Stimulated activated CD8-positive, alpha-beta memory T cell treated with anti-CD3 and anti-CD28 coated beads, Interleukin-4, amount 100 ng/mL, for 1 hour (primary cell): ENCODE measurements at places on chromosomes 1 and 21.

DNA sequence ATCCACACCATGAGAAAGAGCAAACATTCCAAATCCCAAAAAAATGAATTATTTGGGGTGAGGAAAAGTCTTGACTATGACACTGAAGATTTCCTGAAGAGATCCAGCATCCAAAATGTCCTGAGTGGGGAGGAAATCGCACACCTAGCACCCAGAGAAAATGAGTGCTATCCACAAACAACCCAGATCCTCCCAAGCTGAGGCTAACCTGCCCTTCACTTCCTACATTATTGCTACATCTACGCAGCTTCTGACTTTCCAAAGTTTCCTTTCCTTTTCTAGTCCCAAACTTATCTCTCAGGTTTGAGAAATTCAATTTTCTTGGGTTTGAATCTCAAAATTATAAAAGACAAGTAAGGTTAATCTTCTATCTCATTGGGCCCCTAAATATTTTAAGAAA lies 906 bp upstream of the RGS13 start:
- DNase-seq = no peak

DNA sequence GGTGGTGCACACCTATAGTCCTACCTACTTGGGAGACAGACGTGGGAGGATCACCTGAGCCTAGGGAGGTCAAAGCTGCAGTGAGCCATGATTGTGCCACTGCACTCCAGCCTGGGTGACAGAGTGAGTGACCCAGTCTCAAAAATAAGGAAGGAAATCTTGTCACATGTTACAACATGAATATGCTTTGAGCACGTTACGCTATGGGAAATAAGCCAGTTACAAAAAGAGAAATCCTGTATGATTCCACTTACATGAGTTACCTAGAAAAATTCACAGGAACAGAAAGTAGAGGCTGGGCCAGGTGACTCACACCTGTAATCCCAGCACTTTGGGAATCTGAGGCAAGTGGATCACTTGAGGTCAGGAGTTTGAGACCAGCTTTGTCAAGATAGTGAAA lies 6.7 kb upstream of the PADI6 start:
- DNase-seq = no peak

DNA sequence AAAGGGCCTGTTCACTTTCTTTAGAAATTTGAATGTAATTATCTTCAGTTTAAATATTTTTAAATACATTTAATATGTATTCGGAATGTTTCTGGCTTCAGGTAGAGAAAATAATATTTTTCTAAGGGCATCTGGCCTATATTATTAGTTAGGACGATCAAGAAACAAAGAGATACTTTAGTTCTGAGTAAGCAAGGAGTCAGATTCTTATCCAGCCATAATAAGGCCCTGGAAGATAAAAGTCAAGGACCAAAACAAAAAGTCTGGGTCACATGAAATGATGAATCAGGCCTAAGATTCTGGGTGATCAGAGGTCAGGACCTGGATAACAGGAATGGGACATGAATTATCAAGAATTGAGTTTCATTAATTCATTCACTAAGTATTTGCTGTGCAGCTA lies 6.3 kb downstream of the PHC2 start:
- no peak for DNase-seq

- no peak for DNase-seq
Measured at GRCh38 chr1:40795811-40796586, 12.4 kb downstream of the KCNQ4 start.

- DNase-seq = no peak
Measured at GRCh38 chr1:231554969-231555368, 26.5 kb downstream of the TSNAX start.

GRCh38 chr21:35510957-35511695 lies 462.0 kb upstream of the RUNX1 start:
- no peak for DNase-seq

GRCh38 chr1:7971024-7971423 lies 9.5 kb downstream of the PARK7 start:
- no peak for DNase-seq

DNA sequence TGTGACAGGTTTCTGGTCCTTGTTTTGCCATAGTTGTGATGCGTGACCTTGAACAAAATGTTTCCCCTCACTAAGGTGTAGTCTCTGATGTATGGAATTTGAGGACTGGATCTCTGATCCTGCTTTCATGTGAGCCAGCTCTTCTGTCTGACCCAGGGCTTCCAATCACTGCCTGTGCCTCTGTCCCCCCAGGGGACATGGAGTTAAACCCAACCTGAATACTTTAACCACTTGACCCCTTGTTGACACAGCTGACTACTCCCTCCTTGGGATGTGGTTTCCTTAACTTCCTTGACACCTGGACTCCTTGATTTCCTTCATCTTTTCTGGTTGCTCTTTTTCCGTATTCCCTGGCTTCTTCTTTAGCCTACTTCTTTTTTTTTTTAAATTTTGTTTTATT lies 36.0 kb upstream of the SSBP3 start:
- no peak for DNase-seq

DNA sequence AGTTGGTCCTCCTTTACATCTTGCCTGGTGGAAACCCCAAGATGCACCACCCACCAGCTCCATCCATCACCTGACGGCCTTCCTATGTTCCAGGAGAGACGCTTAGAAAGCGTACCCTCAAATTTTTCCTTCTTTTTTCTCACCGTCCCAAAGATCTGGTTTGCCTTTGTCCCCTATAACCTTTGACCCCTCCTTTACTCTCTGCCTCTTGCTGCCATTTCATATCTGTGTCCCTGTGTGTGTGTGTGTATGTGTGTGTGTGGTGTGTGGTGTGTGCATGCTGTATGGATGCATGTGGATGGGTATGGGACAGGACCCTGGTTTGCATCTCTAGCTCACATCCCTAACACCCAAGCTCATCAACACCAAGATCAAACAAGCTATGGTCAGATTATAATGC lies 22.2 kb upstream of the IPO9 start:
- DNase-seq = no peak

- DNase-seq = no peak
Measured at GRCh38 chr1:76866566-76866965, 714 bp upstream of the ST6GALNAC5 start.

GRCh38 chr1:103461161-103462105 lies 64.1 kb upstream of the RNPC3 start:
- DNase-seq = no peak

- DNase-seq = no peak
Measured at GRCh38 chr21:29064850-29065481, 8.5 kb downstream of the CCT8 start.

GRCh38 chr1:53715478-53715877 lies 23.5 kb downstream of the GLIS1 start:
- DNase-seq = no peak

GRCh38 chr1:44553127-44553758 lies 121.0 kb downstream of the TMEM53 start:
- DNase-seq = no peak

- DNase-seq = no peak
Measured at GRCh38 chr1:76379506-76379905, 305.0 kb downstream of the ST6GALNAC3 start.

- no peak for DNase-seq
Measured at GRCh38 chr1:214022229-214022791, 34.5 kb downstream of the PROX1 start.

DNA sequence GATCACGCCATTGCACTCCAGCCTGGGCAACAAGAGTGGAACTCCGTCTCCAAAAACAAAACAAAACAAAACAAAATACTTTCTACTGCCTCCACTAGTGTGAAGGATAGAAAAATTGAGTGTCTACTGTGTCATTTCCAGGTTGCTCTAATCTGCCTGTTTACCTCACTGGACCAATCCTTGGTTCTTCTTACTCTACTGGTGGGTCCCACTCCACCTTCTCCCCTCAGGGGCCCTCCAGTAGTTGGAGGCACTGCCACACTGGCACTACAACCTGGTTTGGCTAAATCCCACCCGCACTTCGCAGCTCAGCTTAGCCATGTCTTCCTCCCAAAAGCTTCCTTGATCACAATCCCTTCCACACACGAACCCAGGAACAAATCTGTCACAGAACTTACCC lies 2.7 kb downstream of the TAF5L start:
- DNase-seq = no peak

DNA sequence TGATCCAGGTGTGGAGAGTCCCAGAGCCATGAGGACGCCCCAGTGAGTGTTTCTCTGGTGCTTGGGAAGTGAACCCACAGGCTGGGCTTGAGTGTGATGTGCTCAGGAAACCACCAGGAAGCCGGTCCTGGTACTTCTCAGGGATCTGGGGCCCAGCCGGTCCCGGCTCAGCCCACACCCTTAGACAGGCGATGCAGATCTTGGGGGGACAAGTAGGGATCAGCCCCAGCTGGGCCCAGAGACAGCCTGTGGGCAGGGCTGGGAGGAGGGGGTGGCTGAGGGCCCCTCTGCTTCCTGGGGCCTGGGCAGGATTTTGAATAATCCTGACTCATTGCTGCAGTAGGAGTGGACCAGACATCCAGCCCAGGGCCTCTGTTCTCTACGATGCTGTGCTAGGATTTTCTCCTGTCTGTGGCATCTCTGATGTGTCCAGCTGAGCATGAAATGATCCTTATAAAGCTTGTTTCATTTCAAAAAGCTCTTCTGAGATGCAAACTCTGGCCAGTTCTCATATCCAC lies 698.0 kb downstream of the PTPRU start:
- DNase-seq = no peak

DNA sequence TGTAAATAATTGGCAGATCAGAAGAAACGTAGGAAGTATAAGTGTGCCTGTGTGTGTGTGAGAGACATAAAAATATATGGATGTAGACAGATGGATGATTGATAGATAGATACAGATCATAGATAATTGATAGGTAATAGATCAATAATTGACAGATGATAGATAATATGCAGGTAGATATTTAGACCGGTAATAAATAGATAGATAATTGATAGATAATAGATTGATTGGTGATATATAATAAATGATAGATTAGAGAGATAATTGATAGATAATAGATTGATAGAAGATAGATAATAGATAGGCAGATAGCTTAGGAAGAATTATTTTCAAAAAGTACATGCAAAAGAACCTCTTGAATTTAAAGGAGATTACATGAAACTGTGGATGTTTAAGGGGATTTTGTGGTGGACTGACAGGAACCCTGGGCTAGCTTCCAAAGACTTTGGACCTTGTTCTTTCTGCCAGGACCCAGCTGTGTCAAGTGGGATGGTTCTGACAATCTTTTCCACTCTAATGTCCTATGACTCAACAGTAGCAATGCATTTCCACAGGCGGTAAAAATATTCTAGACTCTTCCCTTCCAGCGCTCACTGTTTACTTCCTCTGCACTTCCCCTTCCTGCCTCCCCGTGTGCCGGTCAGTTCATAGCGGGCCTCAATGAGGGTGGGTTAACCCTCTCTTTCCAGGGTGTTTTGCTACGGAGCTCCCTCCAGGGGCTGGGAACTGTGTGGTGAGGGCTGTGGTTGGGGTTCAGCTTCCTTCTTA lies 39.4 kb downstream of the KCNJ15 start:
- DNase-seq = no peak

GRCh38 chr1:212959266-212960220 lies 9.2 kb downstream of the VASH2 start:
- no peak for DNase-seq

DNA sequence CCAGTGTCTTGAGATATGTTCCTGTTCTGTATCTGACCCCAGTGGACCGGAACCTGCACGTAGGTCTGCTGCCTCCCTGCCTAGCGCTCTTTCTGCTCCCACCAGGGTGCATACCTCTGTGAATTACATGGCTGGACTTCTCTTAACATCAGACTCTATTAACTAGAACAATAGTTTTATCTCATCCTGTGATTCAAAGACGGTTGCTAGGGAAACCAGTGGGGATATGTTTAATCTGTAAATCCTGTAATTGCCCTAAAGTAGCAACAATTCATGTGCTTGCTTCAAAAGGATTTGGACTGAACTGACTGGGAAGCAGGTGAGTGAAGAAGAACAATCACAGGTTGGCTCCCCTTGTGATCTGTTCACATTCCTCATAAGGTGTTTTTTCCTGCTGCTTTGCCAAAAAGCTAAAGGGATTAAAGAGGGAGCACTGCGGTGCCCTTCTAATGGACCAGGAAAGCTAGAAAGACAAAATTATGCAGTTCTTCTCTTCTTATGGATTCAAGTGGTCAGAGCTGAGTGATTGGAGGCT lies 52.7 kb upstream of the DIRAS3 start:
- no peak for DNase-seq

- no peak for DNase-seq
Measured at GRCh38 chr1:222792744-222793143, 22.1 kb upstream of the DISP1 start.

DNA sequence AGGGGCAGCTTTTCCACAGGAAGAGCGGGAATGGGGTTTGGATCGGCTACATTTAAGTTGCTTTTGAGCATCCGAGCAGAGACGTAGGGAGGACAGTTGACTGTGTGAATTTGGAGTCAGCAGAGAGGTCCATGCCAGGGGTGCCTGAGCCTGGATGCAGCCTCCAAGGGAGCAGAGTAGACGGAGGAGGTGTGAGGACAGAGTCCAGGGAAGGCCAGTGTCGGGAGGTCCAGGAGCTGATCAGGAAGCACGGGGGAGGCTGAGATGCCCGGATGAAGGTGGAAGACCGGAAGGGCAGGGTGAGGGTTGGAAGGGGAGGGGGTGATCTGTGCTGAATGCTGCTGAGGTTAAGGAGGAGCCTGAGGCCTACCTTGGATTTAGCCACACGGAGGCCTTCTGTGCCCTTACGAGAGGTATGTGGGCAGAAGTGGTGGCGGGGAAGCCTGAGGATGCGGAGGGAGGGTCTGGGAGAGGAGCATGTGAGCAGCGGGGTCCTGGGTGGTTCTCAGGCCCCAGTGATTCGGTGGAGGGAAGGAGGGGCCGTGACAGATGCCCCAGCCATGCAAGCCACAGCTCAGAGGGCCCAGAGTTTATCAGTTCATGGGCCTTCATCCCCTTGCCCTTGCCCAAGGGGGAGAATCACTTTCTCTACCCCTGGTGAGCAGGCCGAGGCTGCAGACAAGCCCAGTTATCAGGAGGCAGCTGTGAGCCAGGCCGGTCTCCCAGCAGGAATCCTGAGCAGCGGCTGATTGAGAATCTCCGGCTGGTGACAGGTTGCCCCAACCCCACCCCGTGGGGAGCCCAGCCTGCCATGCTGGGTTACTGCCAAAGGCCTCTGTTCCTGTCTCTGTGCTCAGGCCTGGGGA lies 54.0 kb upstream of the ACTL8 start:
- DNase-seq = no peak

GRCh38 chr1:107142140-107142542 lies 1.3 kb downstream of the NTNG1 start:
- DNase-seq = no peak

DNA sequence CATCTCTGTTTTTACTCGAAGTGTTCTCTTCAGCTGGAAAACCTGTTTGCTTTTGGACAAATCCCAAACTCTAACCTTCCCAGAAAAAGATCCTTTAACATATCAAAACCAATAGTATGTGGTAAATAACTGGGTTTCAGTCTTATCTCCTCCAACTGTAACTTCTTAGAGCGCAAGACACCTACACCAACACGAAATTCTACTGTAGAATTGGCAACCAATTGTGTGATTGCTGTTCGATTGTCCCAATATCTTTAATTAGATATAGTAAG lies 5.8 kb upstream of the MPZL1 start:
- DNase-seq = no peak

DNA sequence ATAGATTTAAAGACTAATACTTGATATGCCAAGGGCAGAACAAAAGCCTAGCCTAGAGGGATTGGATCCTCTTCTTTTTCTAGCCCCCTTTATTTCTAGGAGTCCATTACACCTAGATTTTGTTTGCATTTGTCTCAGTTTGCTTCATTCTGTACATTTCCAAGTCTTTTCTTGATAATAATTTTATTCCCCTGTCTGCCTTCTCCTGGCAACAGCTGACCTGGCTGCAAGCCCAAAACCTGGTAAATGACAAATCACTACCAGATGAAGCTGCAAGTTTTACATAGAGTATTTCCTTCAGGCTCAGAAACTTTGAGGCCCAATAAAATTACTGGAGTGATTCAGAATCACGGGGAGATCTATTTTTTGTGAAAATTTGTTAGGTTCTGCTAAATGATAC lies 36.5 kb upstream of the LHX8 start:
- no peak for DNase-seq

- DNase-seq = no peak
Measured at GRCh38 chr1:37506740-37507139, 7.8 kb downstream of the MEAF6 start.
